ENCODE measurements at places on chromosomes 6 and 20. TPM values are rescaled to one million over a fixed set of nuclear protein-coding genes. Genes with fewer than 3 reads are reported as not detected.

DNA sequence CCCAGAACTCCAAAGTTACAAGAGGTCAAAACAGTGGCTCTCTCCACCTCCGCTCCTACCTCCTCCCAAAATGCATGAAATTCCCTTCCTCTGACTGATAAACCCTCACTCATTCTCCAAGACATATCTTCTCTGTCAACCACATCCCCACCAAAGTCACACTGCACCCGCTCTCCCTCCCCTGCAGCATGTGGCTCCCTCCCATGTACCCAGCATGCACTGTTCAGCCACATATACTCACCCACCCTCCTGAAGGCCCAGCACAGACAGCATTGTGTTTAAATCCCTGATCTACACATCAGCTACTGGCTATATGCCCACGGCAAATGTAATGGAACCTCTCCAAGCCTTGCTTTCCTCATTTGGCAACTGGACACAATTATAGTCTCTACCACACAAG is 5.5 kb upstream of the POU5F1 start:
- DNase-seq, result peak; percentile 63

GRCh38 chr6:35506536-35506935 is 6.2 kb downstream of the TULP1 start:
- DNase-seq, result no peak

GRCh38 chr20:36742558-36742957 is 3.3 kb downstream of the NDRG3 start:
- no peak for DNase-seq

RAMACL gene
- 2.4 TPM for total RNA-seq

PARD6B gene
- 1.4 TPM for total RNA-seq

- DNase-seq, result no peak
Measured at GRCh38 chr6:156849806-156850205, 72.6 kb downstream of the ARID1B start.

Measured in fibroblast of the aortic adventitia (primary cell).